Bronchial smooth muscle cell (primary cell): ENCODE measurements at places on chromosomes 5 and 9. TPM values are rescaled to one million over a fixed set of nuclear protein-coding genes. Genes with fewer than 3 reads are reported as not detected.

PIP5K1B gene
- total RNA-seq, result not detected in 2 replicates

CNTFR gene
- not detected in 2 replicates for total RNA-seq

GAPT gene
- not detected in 2 replicates for total RNA-seq

SCGB3A2 gene
- total RNA-seq, result not detected in 2 replicates

BARX1 gene
- not detected in 2 replicates for total RNA-seq

GRXCR2 gene
- total RNA-seq, result not detected in 2 replicates

ARSI gene
- total RNA-seq, result 9.9 and 16.3 TPM in 2 replicates

SPINK4 gene
- 0.95 TPM in 1 of 2 replicates, not detected in the other for total RNA-seq

RECK gene
- total RNA-seq, result 29.9 and 42.3 TPM in 2 replicates

FGF1 gene
- total RNA-seq, result 0.34 and 0.47 TPM in 2 replicates

IL9 gene
- not detected in 2 replicates for total RNA-seq

RALGPS1 gene
- 1.6 and 1.7 TPM in 2 replicates for total RNA-seq

ORM2 gene
- not detected in 2 replicates for total RNA-seq

TMEM252 gene
- total RNA-seq, result not detected in 2 replicates

SPATA31E1 gene
- under 0.01 TPM in 1 of 2 replicates, not detected in the other for total RNA-seq

FAM151B gene
- total RNA-seq, result 3.9 and 6.9 TPM in 2 replicates

FAM169A gene
- total RNA-seq, result 0.16 and 0.17 TPM in 2 replicates

IRX2 gene
- 3.3 and 4.3 TPM in 2 replicates for total RNA-seq

TSC1 gene
- 29.2 and 40.4 TPM in 2 replicates for total RNA-seq

CPEB4 gene
- total RNA-seq, result 12.8 and 13.4 TPM in 2 replicates

TTC33 gene
- total RNA-seq, result 12.5 and 14.7 TPM in 2 replicates

SLCO4C1 gene
- under 0.01 TPM in 1 of 2 replicates, not detected in the other for total RNA-seq

POLR3G gene
- 2.7 and 4.7 TPM in 2 replicates for total RNA-seq

FOXD1 gene
- 3.3 and 8.2 TPM in 2 replicates for total RNA-seq

IFNA14 gene
- total RNA-seq, result not detected in 2 replicates

RIMOC1 gene
- total RNA-seq, result 6.7 and 12.9 TPM in 2 replicates

GLRA1 gene
- not detected in 2 replicates for total RNA-seq

NMUR2 gene
- not detected in 2 replicates for total RNA-seq

ZBED3 gene
- 0.34 and 1.4 TPM in 2 replicates for total RNA-seq

HAPLN1 gene
- 0.77 and 1.1 TPM in 2 replicates for total RNA-seq

IFNA13 gene
- not detected in 2 replicates for total RNA-seq

DIAPH1 gene
- 17.9 and 23.5 TPM in 2 replicates for total RNA-seq

TMEM171 gene
- total RNA-seq, result 0.26 and 0.63 TPM in 2 replicates

TMC1 gene
- under 0.01 and 0.26 TPM in 2 replicates for total RNA-seq

TOR1A gene
- total RNA-seq, result 17.7 and 21.0 TPM in 2 replicates

CCL21 gene
- not detected in 2 replicates for total RNA-seq

EPB41L4A gene
- 0.09 and 0.16 TPM in 2 replicates for total RNA-seq

TMEM167A gene
- total RNA-seq, result 50.0 and 51.7 TPM in 2 replicates

ENC1 gene
- 11.7 and 14.5 TPM in 2 replicates for total RNA-seq

INSL6 gene
- total RNA-seq, result not detected in 2 replicates

COL15A1 gene
- total RNA-seq, result 1.1 and 69.5 TPM in 2 replicates

SUSD3 gene
- 0.32 and 0.94 TPM in 2 replicates for total RNA-seq

FABP6 gene
- total RNA-seq, result not detected in 2 replicates

RGMB gene
- 10.0 and 14.7 TPM in 2 replicates for total RNA-seq

SPINK6 gene
- not detected in 2 replicates for total RNA-seq

PRLR gene
- total RNA-seq, result 0.16 TPM in 1 of 2 replicates, not detected in the other

SYK gene
- under 0.01 TPM in 1 of 2 replicates, not detected in the other for total RNA-seq

C6 gene
- 0.16 TPM in 1 of 2 replicates, not detected in the other for total RNA-seq
